RWPE2 (cell line): ENCODE measurements at places on chromosomes 16 and 17.
A peak's percentile ranks its signal among the peaks of the same experiment; 100 is the strongest.

DNA sequence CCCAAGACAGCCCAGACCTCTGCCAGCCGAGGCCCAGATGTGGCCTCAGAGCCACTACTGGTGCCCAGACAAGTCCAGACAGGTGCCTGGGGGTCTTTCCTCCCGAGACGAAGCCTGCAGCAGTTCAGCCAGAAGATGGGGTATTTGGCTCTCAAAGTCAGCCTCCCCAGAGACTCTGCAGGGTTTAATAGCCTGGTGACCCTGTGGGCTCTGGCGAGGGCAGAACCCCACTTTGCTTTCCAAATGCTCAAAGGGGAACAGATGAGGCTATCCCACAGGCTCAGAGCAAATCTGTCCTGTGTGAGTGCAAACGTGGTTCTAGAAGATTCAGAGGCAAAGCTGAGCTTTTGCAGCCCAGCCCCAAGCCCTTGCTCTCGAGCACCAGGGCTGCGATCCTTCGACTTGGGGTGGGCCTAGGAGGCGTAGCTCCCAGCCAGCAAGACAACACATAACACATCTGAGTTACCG is 236.0 kb downstream of the MRTFB start:
- no peak for DNase-seq

DNA sequence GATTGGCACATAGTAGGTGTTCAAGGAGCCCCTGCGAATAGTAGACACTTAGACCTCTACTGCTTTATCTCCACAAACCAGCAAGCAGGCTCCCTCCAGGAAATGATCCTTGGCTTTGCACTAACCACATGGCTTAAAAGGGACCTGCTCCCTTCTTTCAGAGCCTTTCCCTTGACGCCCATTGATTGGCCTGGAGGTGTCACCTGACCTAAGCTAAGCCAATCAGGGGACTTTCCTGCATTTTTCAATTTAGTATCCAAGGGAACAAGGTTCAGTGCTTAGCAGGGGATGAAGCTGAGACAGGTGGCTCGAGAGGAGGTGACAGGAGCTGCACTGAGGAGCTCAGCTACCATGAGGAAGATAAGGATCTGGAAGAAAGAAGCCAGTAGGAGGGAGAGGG is 52.8 kb downstream of the CLEC19A start:
- DNase-seq: no peak

- no peak for DNase-seq
These were observed 24.0 kb downstream of the CREBBP start for GRCh38 chr16:3856367-3857141.

GRCh38 chr17:82449131-82449882 is 1.2 kb downstream of the CYBC1 start:
- no peak for DNase-seq

- no peak for DNase-seq
These were observed 45.7 kb downstream of the B9D1 start for GRCh38 chr17:19316761-19317358.

- no peak for DNase-seq
These were observed 675.6 kb upstream of the CDH8 start for GRCh38 chr16:62711797-62712196.

GRCh38 chr16:19886073-19886941 is 1.7 kb upstream of the GPRC5B start:
- no peak for DNase-seq

DNA sequence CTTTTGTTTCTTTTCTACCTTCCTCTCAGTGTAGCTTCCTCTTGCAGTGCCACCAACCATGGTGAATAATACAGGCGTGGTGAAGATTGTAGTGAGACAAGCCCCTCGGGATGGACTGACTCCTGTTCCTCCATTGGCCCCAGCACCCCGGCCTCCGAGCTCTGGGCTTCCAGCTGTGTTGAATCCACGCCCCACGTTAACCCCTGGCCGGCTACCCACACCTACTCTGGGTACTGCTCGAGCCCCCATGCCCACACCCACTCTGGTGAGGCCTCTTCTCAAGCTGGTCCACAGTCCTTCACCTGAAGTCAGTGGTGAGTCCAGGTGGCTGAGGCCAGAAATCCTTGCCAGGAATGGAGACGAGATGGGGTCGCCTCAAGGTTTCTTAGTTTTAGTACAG is 23.9 kb downstream of the SRCAP start:
- no peak for DNase-seq

- DNase-seq: no peak
These were observed 12.8 kb downstream of the CRISPLD2 start for GRCh38 chr16:84832488-84833143.

DNA sequence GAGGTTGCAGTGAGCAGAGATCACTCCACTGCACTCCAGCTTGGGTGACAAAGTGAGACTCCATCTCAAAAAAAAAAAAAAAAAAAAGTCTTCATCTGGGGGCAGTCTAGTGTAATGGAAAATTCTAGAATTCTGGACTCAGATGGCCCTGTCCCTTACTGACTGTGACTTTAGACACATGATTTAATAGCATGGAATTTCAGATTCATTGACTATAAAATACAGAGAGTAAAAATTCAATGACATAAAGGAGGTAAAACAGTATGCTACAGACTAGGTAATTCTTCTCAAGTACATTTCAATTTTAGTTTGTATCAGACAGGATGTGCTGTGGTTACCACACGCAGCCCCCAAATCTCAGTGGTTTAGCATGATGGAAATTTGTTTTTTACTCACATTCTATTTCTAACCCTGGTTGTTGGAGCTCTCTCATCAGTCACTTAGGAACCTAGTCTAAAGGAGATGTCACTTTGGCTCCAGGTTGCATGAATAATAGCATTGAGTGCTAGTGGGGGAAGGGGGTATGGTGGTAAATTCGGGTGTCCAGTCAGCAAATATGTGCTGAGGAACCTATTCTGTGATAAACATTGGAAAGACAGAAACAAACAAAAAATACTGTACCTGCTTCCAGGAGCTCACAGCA is 444.0 kb downstream of the XYLT1 start:
- no peak for DNase-seq

GRCh38 chr17:63696381-63696961 is 3.5 kb downstream of the LIMD2 start:
- DNase-seq: no peak

GRCh38 chr17:7806587-7806986 is 27.4 kb upstream of the KDM6B start:
- no peak for DNase-seq

GRCh38 chr16:84583995-84584394 is 33.9 kb downstream of the COTL1 start:
- DNase-seq: no peak

DNA sequence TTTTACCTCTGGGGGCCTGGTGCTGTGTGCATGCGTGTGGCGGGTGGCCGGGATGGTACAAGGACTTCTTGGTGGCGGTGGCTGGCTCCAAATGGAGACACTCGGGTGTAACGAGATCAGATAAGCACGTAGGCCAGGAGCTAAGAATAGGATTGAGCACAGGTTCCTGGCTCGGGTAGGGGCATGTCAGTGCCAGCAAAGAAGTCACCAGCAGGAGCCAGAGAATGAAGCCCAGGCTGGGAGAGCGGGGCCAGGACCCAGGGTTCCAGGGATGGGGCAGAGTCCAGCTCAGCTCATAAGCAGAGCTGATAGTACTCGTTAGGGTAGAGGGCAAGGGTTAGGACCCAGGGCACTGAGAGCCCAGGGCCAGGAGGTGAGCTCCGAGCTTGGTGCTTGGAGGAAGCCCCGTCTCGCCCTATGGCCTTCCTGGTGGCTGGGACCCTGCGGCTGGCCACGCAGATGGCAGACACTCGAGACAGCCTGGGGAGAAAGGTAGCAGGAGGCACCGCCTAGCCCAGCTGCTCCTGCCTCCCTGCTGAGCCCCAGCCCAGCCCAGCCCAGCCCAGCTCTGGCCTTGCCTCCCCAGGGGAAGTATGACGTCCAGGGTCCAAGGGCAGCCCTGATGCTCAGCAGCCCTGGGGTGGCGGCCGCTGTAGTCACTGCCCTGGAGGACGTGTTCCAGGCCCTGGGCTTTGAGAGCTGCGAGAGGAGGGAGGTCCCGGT is 8.9 kb downstream of the ZNF213 start:
- no peak for DNase-seq

DNA sequence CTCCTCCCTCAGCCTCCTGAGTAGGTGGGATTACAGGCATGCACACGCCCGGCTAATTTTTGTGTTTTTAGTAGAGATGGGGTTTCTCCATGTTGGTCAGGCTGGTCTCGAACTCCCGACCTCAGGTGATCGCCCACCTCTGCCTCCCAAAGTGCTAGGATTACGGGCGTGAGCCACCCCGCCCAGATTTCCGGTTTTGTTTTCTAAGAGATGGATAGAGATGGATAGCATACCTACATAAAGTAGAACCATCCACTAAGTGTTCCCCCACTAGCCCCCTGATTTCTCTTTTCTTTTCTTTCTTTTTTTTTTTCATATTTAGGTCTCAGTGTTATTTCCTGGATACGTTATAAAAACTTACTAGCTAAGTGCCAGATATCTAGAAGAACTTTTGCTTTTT is 2.0 kb downstream of the WSB1 start:
- DNase-seq: no peak

GRCh38 chr16:48444574-48444973 is 59.4 kb upstream of the SIAH1 start:
- DNase-seq: no peak

- no peak for DNase-seq
These were observed 665.2 kb downstream of the TOX3 start for GRCh38 chr16:51881731-51882130.

DNA sequence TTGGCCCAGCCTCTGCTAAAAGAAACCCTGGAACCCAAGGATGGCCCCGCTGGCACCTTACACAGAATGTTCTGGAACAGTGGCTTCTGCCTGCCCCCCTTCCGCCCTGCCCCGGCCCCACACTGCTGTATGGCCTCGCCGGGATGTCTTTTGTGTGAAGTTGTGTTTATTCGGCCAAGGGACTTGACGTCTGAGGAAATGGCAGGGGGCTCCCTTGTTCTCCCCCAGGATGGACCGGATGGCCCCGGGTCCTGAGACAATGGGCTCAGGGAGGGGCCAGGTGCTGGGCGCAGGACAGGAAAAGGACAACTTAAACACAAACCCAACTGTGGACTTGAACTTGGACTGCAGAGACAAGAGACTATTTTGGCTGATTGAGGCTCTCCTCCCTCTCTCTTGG is 81.6 kb upstream of the GSE1 start:
- no peak for DNase-seq

DNA sequence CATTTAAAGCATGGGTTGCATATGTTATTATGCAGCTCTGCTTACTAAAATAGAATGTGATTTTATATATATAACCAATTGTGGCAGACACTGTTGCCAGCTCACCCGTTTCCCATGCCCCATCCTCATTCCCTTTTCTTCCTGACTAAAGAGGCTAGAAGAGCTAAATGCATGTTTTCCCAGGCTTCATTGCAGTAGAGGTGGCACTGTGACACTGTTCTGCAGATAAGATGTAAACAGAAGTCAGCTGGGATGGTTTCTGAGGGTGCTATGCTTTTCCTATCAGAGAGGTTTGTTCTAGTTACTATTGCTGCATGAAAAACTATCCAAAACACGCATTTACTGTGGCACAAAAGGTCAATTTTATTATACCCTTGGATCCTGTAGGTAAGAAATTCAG is 5.7 kb upstream of the TOB1 start:
- DNase-seq: no peak

DNA sequence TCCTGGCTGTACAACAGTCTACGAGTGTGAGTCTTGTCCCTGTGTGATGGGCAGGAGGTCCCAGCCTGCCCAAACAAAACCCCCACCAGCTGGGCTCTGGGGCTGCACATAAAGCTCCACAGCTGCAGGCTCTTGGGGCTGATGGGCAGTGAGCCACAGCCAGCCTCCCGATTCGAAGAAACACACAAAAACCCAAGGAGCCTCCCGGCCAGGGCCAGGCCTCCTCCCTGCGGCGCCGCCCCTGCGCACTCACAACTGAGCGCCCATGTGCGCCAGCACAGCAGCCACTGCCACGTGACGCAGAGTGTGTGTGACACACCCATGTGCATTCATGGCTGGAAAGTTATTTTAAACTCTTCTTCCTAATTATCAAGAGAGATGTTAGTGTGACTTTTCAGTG is 30.6 kb upstream of the FAAP100 start:
- no peak for DNase-seq

- no peak for DNase-seq
These were observed 113.9 kb downstream of the AMFR start for GRCh38 chr16:56311208-56312027.

DNA sequence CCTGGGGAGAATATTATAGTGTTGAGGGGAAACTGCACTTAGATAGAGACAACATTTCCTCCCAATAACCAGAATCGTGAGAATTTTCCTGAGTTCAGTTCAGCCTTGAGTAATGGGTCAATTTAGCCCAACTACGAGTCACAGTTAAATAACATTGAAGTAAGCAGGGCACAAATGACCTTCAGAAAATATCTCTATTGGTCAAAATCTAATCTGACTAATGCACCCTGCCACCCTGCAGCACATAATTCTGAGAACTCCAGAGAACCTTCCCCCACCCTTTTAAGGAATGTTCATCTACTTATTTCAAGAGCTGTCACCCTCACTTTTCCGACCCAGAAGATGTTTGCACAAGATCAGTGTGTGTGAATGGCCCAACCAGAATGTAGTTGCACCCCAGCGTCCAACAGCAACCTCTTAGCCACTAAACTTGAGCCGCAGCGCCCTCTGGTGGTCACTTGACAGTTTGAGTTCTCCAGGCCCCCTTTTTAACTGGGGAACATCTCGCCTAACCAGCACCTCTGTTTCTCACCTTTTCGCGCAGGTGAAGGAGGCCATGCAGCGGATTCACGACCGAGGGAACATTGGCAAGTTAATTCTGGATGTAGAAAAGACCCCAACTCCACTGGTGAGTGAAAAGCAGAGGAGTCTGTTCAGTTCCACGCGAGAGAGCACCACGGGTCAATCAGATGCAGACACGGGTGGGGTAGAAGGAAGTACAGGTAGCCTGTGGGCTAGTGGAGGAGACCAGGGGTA is 50.9 kb upstream of the CLEC3A start:
- peak; percentile 67 for DNase-seq

- no peak for DNase-seq
These were observed 999 bp upstream of the FLYWCH2 start for GRCh38 chr16:2881783-2882649.

GRCh38 chr17:47665655-47666054 is 15.9 kb downstream of the KPNB1 start:
- DNase-seq: no peak

DNA sequence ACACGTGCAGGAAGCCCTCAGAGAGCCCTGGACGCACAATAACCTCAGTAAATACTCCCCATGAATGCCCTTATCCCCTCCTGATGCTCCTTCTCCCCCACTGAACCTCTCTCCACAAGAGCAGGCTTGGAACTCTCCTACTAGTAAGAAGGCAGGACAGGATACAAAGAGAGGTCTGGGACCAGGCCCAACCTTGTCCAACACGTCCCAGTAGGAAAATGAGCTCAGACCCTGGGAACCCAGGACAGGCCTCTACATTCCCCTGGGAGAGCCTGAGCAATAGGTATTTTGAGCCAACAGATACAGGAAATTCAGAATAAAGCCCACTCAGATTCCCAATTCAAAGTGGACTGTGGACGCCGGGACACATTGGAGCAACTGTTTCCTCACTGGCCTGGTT is 19.2 kb downstream of the ZNF423 start:
- DNase-seq: no peak
